CD8-positive, alpha-beta T cell (primary cell): ENCODE measurements at places on chromosomes 5 and 9.

DNA sequence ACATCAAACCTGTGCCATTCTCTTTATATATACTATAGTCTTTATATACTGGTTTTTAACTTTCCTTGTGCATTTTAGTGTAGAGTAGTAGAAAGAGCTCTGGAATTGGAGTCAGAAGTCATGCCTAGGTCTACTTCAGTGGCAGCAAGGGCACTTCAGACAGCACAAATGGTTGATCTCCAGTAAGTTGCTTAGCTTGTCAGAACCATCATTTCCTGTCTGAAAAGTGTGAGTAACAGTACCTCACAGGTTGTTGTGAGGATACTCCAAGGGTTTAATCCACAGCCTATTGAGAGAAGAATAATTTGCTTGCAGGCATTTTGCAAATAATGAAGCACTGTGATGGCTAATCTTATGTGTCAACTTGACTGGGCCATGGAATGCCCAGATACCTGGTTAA is 95.8 kb upstream of the NR4A3 start:
- no peak for DNase-seq

DNA sequence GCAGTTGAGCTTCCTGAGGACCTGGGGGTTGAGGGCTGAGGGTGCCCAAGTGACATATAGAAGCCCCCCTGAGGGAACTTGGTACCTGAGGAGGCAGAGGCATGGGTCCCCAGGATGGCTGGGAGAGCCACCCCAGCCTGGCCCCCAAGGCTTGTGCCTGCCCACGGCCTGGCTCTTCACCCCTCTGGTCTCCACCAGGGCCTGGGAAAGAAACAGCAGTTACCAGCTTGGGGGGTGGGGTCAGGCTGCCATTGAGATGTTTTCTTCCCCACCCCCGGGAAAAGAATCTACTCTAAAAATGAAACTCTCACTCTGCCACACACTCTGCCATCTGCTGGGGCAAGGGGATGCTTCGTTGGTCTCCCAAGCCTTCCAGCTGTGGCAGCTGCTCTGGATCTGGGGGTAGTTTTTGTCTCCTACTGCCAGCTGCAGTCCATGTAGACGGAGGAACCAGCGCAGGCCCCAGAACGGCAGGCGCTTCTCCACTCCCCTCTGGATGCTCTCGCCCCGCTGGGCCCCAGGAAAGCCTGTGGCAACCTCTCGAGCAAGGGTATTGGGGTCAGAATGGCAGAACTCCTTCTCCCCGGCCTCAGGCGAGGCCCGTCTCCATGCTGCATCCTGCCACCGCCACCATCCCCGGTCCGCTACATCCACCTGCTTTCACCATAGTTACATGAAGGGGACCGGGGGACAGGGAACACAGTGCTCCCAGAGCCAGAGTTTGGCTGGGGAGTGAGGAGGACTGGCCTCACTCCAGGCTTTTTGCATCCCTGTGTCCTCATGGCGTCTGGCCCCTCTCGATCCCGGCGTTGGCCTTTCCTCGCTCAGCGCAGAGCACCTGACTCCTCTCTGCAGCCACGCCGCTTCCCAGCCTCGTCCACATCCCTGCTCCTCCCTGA is 123.5 kb downstream of the DAB2IP start:
- DNase-seq: no peak

DNA sequence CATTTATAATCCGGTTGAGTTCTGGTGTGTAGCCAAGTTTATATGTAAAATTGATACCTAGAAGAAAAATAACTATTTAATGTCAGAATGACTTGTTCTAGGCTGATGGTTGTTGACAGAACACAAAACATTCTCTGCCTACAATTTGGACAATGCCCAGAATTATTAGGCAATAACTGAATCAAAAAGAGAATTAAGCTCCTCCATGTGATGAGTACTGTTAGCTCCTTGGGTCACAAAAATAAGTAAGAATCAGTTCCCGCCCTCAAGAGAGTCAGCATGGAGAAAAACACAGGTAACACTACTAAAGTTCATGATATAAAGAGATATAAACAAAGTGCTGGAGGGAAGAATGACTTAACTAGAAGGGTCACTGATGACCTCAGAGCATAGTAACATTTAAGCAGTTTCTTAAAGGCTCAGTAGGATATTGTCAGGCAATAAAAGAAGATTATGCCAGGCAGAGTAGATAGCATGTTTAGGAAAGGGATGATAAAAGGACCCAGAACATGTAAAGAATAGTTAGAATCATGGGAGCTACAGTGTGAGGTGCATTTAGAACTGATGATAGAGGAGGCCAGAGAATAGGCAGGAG is 200.5 kb upstream of the ACTBL2 start:
- no peak for DNase-seq

DNA sequence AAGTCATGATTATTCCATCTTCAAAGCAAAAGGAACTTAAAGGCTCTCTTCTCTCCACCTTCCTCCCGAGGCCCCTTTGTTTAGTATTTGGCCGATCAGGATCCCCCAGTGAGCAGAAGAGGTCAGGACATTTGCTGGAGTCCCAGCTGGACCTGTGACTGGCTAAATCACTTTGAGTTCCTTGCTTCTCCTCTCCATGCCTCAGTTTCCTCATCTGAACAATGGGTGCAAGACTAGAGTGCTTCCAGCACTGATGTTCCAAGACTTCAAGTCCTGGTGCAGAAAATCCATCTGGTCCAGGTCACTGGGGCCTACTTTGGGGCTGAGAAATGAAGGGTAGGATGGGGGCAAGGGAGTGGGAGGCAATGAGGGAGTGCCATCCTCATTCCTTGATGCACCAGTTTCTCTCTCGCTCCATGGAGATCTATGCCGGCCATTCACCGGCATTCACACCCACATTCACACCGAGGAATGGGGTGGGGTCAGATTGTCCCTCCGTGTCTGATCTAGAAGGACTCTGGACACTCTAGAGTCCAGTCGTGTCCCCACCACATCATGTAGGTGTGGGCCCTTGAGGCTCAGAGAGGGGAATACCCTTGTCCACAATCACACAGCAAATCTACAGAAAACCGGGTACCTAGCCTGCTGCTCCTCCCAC is 38.7 kb upstream of the IL17B start:
- DNase-seq: no peak

DNA sequence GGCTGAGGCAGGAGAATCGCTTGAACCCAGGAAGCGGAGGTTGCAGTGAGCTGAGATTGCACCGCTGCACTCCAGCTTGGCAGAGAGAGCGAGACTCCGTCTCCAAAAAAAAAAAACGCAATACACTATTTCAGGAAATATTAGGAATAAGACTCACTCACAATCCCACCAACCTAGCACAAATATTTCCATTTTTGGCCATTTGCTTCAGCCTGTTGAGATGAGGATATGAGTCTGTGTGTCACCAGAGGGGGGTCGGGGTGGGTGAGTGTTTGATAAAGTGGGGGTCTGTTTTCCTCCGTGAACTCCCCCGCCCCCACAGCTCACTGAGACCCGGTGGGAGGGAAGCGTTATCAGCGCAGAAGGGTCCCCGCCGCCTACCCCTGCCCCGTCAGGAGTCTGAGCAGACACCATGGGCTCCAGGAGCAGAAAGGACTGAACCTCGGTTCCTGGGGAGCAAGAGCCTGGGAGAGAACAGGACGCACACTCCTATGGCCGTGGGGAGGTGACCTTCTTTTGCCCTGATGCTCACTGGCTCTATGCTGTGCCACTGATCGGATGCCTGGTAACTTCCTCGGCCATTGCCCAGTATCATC is 153.8 kb upstream of the PHYKPL start:
- DNase-seq: no peak

GRCh38 chr9:83959061-83959460 is 21.0 kb downstream of the HNRNPK start:
- no peak for DNase-seq

GRCh38 chr9:94153905-94154304 is 69.6 kb downstream of the PTPDC1 start:
- DNase-seq: no peak

DNA sequence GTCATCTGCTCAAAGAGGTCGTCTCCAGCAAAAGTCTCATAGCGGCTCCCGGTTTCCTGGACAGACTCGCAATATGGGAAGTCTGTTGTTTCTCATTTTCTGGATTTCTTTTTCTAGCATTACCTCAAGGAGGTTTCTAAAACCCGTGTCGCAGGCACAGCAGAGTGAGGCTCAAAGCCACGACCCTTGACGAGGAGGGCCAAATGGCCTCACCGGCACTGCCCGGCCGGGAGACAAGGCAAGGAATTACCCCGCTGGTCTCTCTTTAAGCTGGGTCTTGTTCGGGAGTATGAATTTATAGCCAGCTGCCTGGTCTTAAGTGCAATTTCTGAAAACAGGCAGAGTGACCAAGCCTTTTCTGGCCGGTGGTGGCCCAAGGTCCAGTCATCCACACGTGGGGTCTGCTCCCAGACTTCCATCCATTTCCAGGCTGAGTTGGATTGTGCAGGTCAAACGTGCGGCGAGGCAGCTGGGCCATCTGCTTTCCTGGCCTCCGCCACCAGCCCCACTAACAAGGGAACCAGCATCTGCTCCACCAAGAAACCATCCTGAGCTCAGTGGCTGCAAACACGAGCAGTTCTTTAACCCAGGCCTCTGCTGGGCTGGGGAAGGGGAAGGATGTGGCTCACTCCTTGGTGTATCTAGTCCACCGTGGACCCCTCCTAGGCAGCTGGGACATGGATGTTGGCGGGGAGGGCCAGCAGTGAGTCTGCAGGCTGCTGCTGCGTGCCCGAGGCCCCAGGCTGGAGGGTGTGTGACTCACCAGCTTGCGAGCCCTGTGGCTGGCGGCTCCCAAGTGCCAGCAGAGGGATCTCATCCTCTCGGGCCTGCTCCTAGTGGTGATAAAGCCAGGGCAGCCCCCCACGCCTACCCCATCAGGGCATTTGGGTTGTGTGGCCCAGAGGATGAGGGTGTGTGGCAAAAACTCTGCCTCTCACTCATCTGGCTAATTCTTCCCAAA is 55.6 kb upstream of the COL5A1 start:
- no peak for DNase-seq

- DNase-seq: no peak
Measured at GRCh38 chr5:172612771-172613170, 28.3 kb upstream of the NEURL1B start.

- DNase-seq: peak; percentile 18
Measured at GRCh38 chr9:112867275-112867991, 23.2 kb downstream of the SLC46A2 start.

DNA sequence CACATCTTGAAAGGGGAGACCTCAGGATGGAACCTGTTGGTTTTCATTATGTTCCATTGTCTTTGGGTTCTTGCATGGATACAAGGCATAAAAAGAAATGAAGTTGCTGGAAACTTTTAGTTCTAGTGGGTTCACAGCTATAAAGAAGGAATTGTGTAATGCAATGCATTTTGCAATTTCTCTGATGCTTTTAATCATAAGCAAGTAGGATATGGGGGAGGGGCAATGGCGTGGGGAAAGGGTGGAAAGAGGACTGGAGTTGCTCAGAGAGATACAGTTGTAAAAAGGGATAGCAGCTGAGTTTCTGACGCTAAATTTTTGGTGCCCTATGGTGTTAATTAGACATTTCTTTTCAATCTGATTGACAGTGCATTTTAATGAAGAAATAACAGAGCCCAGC is 88.6 kb upstream of the FANCC start:
- DNase-seq: no peak

- DNase-seq: no peak
Measured at GRCh38 chr5:38105231-38105570, 153.2 kb upstream of the EGFLAM start.
